ENCODE measurements at places on chromosomes 1 and 21.

- no peak for DNase-seq
Observed at GRCh38 chr1:20028125-20028524, 41.9 kb upstream of the PLA2G5 start.

DNA sequence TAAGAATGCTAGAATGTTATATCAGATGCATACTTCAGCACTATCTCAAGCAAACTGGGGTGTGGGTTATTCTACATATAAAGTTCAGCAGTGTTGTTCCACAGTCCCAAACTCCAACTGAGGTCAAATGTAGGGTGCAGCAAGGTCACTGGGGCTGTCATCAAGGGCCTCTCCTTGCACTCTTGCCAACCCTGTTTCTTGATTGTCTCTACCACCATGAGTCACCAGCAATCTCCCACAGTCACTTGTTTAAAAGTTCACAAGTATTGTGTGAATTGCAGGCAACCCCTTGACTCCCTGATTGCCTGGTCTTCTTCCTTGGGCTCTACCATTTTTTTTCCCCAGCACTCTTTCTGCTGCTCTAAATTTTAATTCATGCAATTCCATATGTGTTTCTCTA, 10.6 kb downstream of the METTL18 start:
- no peak for DNase-seq

- peak; percentile 85 for DNase-seq
Observed at GRCh38 chr1:228487336-228488124, at the start of gene RNF187. TSS of gene RNF187 (plus strand) at chr1:228487382.

- peak; percentile 28 for DNase-seq
Observed at GRCh38 chr1:29282924-29283803, 46.8 kb downstream of the PTPRU start.

GRCh38 chr1:203271962-203272632, 33.2 kb upstream of the BTG2 start:
- DNase-seq = no peak

DNA sequence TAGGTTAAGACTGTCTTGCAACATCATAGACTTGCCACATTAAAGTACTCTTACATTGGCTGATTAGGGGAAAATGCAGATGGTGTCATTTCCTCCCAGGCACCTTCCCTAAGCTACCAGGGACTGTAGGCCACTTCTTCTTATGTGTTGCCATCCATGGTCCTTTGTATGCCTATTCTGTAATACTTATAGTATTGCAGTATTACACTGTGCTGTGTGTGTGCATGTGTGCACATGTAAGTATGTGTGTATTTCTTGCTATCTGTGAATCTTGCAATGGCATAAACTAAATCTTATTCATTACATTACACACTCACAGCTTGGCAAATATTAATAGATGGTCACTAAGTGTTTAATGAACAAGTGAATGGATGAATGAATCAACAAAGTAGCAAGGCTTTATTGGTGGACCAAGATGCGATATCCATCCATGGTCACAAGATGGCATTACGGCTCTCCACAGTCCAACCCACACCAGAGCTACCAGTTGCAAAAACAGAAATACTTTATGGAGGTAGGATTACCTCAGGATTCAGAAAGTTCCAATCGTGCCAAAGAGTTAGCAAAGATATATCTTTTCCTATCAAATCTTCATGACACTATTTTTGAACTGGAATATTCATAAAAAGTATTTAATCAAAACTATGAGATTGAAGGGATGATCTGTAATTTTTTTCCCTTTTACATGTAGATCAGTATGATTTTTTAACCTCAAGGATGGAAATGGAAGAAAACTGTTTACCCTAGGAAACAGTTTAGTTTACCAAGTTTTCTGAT, 160.2 kb downstream of the DENND1B start:
- DNase-seq = peak; percentile 23

GRCh38 chr1:227793948-227794816, 21.3 kb upstream of the PRSS38 start:
- DNase-seq = no peak

DNA sequence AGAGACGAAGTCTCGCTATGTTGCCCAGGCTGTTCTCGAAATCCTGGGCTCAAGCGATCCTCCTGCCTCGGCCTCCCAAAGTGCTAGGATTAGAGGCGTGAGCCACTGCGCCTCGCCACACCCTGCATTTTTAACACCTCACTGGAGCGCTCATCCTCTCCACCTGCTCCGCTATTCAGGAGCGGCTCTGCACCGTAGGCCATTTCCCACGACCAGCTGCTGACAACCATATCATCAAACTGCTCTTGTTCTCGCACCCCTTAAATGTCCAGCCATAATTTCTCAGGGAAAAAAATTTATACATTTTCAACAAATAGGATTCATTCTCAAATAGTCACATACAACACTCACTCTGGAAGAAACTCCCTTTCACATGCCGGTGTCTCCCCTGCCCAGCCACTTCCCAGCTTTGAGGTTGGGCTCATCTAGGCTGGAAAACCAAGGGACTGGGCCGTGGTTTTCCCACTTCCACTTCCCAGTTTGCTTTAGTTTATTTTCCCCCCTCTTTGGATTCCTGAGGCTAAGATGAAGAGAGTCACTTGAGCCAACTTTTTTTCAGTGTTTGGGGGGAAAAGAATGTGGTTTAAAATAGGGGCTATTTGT, 639 bp upstream of the IPO9 start:
- no peak for DNase-seq

GRCh38 chr1:197622371-197622770, 152.9 kb downstream of the DENND1B start:
- no peak for DNase-seq

DNA sequence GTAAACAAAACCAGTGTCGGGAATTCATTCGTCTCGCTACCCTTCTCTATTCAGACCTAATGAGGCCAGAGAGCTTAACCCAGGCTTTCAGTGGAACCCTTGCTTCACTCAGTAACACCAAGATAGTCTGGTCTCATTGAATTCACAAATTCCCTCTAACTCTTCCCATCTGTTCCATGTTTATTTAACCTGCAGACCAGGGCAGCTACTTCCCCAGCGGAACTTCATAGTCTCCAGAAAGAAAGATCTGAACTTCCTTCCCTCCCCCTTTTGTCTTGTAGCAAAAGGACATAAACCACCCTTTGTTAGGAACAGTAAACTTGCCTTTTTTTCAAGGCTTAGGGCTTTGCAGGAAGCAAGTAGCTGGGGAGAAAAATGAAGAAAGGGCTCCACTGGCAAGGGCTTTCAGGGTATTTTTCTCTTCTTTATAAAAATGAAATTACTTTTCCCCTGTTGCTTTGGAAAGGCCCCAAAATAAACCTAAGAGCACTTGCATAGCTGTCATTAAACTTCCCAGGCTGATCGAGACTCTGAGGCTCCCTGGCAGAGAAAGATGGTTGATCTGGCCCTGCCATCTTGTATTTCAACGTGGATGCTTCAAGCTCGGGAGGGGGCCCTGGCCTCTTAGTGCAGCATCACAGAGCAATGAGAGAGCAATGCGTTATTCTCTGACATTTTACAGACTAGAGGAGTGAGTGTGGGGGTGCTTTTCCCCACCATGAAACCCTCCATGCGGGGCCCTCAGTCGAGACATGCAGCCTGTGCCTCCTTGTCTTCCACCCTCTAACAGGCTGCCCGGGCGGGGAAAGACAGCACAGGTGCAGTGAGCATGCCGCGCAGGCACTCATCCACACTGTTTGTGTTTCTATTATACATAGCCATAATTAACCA, 30.0 kb downstream of the MIS18A start:
- DNase-seq = no peak

DNA sequence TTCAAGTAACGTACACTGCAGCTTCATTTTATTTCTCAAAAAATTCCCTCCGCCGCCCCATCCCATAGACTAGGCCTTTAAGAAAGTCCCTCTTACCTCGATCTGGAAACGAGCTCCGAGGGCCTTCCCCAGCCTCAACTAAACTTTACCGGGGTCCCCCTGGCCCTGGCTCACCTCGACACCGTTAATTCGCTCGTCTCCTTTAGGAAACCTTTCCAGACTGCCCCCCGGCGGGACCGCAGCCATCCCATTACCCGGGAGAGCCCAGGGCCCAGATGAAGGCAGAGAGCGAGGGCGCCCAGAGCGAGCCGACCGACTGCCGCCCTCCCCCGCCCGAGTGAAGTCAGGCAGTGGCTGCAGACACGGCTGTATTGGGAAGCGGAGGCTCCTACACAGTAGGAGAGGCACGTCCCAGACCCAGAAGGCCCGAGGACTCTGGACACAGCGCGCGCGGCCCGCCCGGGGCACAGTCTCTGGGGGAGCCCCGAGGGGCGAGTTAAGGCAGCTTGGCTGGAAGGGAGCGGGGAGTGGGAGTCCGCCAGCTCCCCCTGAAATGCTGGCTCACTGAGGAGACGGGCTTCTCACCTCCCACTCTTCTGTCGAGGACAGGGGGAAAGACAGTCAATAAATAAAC, 14.6 kb downstream of the SEMA6C start:
- no peak for DNase-seq

- DNase-seq = no peak
Observed at GRCh38 chr1:57549300-57549699, 125.4 kb upstream of the DAB1 start.

DNA sequence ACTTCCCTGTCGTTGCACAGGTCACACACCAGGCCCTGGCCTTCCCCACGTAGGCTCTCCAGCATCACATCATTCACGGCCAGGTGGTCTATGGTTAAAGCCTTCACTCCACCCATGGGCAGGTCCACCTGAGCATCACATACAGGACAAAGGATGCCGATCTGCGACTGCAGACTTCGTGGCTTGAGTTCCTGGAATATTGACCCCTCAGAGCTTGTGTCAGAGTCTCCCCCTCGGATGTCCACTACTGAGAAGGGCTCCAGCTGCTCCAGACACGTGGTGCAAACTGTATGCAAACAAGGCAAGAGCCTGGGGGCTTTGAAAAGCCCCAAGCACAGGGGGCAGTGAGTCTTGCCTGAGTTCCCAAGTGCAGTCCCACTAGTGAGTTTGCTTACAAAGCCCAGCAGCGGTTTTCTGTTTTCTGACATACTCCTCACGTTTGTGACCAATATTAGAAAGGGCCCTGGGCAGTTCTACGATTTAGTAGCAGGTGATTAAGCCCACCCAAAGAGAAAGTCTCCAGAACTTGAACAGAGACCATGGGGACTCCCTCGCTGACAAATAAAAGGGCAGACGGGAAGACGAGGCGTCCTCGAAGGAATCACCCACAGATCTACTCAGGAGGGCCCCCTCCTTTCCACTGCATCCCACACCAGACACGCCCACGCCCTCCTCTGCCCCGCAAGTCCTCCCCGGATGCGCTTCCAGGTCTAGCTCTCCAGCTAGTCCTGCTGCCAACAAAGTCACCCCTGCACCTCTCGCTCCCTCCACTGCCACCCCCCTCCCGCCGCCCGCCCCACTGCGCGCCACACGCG, 568 bp downstream of the TRIM45 start:
- no peak for DNase-seq

DNA sequence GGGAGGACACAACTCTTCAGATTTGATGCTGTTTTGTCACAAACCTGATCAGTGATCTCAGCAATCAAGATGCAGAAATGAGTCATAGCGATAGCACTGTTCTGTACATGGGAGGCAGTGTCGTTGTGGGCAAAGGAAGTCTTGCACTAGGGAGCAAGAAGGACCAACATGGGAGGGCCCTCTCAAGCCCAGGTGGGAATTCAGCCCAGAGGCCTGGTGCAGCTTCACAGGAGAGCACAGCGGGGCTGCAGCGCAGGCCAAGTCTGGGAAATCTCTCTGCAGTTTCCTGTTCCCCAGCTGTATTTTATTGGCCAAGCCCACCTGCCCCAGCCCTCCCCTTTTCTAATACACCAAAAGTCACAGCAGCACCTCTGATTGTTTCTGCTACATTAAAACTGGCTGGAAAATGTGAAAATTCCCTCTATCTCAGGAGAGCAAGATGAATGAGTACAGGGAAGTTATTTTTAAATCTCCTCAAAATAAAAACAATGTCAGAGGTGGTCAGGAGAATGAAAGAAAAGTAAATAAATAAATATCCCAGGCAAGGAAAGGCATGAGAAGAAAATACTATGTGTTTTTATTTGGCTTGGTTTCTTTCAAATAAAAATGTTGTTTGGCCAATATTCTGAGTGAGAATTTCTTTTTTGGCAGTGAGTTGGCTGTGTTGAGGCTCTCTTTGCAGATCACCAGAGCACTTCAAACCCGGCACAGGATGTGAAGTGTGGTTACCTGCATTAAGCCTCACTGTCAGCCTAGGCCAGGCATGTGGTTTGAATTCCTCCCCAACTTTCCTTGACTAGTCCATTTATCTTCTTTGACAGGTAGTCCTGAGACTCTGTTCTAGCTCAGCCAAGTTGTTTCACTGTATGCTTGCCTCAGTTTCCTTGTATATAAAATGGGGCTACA, 422.1 kb downstream of the PLPP3 start:
- DNase-seq = no peak

GRCh38 chr1:31101147-31101502, 35.6 kb upstream of the PUM1 start:
- no peak for DNase-seq

- no peak for DNase-seq
Observed at GRCh38 chr1:150804671-150805070, 3.4 kb downstream of the CTSK start.

GRCh38 chr1:200454425-200454824, 44.6 kb upstream of the ZNF281 start:
- no peak for DNase-seq

- no peak for DNase-seq
Observed at GRCh38 chr1:220957233-220957605, 78.0 kb downstream of the HLX start.

DNA sequence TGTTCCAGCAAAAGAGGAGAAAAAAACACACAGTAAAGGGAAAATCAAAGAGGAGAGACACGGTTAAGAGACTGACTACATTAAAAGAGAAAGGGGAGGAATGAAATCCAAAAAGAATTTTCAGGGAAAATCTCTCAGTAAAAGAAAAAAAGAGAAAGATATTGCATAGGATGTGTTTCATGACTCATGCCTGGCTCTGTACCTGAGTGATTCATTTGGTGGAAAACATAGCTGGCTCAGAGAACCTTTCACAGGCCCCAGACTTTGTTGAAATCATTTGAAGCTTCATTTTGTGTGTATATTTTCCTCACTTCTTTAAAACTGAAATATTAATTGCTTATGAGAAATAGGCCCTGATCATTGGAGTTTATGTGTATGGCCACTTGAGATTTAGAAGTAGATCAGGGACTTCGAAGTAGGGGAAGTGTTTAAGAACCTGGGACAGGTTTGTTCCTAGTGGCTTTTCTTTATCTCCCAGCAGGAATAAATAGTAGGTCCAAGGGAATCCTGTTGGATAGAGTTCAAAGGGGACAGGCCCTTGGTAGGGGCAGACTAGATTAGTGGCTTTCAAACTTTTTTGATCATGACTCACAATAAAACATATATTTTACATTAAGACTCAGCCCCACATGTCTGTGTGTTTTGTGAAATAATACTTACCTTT, 239.1 kb upstream of the SGIP1 start:
- no peak for DNase-seq

- no peak for DNase-seq
Observed at GRCh38 chr1:23376890-23377811, 7.5 kb upstream of the ZNF436 start.

GRCh38 chr1:60436186-60436585, 362.6 kb upstream of the C1orf87 start:
- DNase-seq = no peak

GRCh38 chr1:209805875-209806760, at the start of gene IRF6:
TSS of gene IRF6 (minus strand) at chr1:209806142. CDS start at chr1:209801413, 4,729 bp downstream.
- DNase-seq = peak; percentile 83
